ENCODE measurements at places on chromosomes 6 and 20.
A peak's percentile ranks its signal among the peaks of the same experiment; 100 is the strongest.

DNA sequence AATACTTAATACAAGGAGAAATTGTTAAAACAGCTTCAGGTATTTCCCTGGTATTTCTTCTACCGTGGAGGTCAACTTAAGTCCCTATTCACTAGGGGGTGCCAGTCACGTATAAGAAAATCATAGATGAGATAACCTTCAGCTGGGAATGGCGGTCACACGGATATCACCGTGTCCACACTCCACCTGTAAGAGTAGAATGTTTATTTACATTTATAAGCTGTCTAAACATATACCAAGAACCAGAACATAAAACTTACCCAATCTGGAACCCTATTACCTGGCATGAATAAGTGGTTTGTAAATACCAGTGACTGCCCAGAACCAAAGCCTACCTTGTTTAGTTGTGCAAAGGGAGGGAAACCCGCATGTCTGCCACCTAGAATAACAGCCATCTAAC lies 1.9 kb upstream of the ELOVL4 start:
- no peak overlapping the region for H3K27ac ChIP-seq
- peaks cover 13% of the 10 kb centered on the region for H3K4me1 ChIP-seq
- H3K4me3 ChIP-seq = no peak overlapping the region

GRCh38 chr6:80341330-80341729 lies 234.9 kb downstream of the BCKDHB start:
- no peaks in the 10 kb centered on the region for H3K27me3 ChIP-seq
- DNase-seq = no peak
- H3K27ac ChIP-seq = no peak overlapping the region
- H3K36me3 ChIP-seq = no peaks in the 10 kb centered on the region
- no peaks in the 10 kb centered on the region for H3K4me1 ChIP-seq

- DNase-seq = no peak
- H3K4me1 ChIP-seq = no peaks in the 10 kb centered on the region
- peaks cover 3% of the 10 kb centered on the region for H3K36me3 ChIP-seq
- no peak overlapping the region for H3K27ac ChIP-seq
- no peak overlapping the region for H3K4me3 ChIP-seq
These were observed 160.1 kb upstream of the BEND3 start for GRCh38 chr6:107275330-107275865.

DNA sequence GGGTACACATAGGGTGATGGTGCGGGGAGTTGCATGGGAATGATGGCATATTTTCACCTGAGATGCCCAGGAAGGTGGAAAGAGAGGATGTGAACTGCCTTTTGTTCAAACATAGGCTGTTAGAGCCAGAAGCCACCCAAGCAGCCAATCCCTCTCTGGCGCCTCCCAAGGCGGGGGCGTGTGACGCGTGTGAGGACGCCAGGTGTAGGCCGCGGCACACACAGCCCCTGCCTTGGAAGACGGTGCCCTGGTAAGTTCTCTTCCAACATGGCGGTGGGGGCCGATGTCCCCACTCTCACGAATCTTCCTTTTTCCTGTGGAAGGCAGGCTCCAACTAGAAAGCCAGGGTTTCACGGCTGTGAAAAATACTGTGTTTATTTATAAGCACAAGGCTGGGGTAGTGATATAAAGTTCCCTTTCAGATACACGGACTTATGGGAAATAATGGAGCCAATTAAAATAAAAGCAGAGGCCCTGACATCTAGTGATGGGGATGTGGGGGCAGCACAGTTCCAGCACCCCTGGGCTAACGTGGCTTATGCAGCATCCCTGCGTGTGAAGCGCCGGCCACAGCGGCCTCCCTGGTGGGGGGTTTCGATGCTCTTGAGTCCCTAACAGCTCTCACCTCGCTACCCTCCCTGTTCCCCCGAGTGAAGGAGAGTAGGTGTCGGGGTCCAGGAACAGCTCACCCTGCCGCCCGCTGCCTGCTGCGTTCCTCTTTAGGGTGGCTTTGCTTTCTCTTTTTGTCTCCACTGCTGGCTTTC lies 28.3 kb downstream of the CDH4 start:
- H3K4me3 ChIP-seq = no peak overlapping the region
- no peak for DNase-seq
- no peaks in the 10 kb centered on the region for H3K27me3 ChIP-seq
- H3K4me1 ChIP-seq = no peaks in the 10 kb centered on the region
- H3K36me3 ChIP-seq = no peaks in the 10 kb centered on the region
- H3K27ac ChIP-seq = no peak overlapping the region

GRCh38 chr6:76633259-76633658 lies 560.8 kb upstream of the IMPG1 start:
- H3K4me1 ChIP-seq = no peaks in the 10 kb centered on the region
- no peak for DNase-seq

DNA sequence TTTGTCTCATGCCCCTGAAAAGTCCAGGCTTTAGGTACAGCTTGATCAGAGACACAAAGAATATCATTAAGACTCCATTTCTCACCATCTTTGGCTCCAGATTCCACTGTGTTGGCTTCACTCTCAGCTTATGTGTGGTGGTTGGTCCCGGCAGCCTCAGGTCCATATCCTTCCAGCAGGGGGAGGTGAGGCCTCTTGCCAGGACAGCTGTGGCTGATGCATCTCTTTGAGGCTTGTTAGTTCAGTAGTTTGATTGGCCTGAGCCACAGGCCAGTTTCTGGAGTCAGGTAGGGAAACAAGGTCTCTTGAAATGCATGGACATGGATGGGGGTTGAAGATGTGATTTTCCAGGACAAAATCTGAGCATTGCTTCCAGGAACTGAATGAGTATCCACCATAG lies 62.4 kb downstream of the JAG1 start:
- no peaks in the 10 kb centered on the region for H3K4me1 ChIP-seq
- H3K27me3 ChIP-seq = no peaks in the 10 kb centered on the region
- peaks cover 4% of the 10 kb centered on the region for H3K36me3 ChIP-seq
- no peak overlapping the region for H3K4me3 ChIP-seq
- no peak for DNase-seq
- no peak overlapping the region for H3K27ac ChIP-seq

DNA sequence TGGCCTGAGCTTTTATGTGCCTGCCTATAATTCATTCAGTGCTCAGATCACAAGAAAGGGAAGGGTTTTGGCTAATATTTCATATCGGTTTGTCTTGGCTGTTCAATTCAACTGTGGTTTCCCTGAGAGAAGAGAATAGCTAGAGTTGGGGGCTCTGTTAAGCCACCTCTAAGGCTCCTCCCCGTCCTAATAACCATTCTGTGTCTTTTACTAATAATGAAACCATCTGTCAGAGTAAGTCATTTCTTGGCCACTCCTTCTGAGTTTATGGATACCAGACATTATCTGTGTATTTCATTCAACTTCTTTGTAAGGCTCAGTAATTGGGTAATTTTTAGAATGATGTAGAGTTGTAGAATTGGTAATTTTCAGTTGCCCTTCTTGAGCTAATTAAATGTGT lies 5.2 kb downstream of the STX11 start:
- peaks cover 56% of the 10 kb centered on the region for H3K4me1 ChIP-seq
- no peak overlapping the region for H3K4me3 ChIP-seq
- H3K36me3 ChIP-seq = no peaks in the 10 kb centered on the region
- H3K27me3 ChIP-seq = no peaks in the 10 kb centered on the region
- peak overlapping the region; percentile 77 for H3K27ac ChIP-seq

GRCh38 chr6:116459927-116460326 lies 1.2 kb upstream of the CALHM6 start:
- H3K27ac ChIP-seq = no peak overlapping the region
- no peaks in the 10 kb centered on the region for H3K36me3 ChIP-seq
- H3K4me1 ChIP-seq = peaks cover 20% of the 10 kb centered on the region

DNA sequence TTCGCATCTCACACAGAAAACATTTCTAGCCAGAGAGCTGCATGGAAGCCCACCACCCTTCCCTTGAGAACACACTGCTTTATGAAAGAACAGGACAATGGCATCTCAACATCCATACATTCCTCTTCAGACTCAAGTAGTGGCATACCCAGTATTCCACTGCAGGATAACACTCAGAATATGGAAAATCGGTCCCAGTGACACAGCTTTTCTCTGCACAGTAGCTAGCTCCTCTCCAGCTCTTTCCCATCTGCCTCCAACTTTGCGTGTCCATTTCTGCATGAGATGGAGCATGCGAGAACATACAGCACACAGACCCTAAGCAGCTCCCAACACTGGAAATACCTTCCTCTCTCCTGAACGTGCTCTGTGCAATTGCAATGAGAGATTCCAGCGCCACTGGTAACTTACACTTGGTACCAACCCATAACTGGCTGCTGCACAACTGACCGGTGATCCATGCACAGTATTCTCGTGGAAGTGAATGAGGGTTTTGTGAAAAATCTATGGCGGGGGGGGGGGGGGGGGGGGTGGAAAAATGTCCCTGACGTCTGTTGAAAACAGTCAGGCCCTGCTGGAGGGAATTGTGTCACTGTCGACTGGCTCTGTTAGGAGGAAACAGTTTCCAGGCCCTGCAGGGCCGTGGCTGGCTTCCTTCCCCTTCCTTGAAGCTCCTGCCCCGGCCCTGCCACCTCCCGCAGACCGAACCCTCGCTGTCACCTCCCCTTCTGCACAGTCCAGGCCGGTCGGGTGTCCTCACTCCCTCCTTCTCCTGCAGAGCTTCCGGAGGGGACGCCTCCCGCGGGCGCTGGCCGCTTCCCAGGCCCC lies 265.9 kb upstream of the QKI start:
- no peak overlapping the region for H3K27ac ChIP-seq
- H3K36me3 ChIP-seq = no peaks in the 10 kb centered on the region
- no peak overlapping the region for H3K4me3 ChIP-seq
- DNase-seq = no peak
- H3K4me1 ChIP-seq = no peaks in the 10 kb centered on the region

DNA sequence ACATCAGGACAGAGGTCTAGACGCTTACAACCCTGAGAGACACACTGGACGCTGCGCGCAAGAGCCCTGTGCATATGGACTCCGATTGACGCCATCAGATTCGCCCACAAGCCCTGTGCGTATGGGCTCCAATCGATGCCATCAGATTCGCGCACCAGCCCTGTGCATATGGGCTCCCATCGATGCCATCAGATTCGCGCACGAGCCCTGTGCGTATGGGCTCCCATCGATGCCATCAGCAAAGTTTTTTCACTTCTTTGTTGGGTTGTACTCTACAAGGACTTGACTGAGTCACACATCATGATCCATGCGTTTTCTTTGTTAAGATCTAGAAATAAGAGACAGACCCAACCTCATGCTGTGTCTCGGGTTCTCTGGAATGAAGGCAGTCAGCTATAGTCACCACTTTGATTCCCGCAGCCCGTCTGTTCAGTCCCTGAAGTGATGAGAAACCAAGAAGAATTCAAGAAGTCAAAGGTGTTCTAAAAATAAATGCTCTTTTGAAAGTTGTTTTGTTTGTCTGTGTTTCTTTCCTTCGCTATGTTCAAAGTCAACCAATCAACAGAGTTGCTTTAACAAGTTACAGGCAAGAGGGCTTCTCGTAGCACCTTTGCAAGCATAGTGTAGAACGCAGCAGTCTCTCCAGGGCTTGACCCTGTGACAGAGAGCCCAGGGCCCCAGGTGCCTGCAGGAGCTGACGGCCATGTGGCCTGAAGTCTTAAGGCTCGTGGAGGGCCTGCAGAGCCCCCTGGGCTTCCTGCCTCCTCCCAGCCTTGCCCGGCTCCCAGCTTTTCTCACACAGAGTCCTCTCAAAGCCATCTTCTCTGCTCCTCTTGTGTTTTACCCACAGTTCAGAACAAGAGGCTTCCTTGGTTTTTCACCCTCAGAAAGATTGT lies 7.9 kb downstream of the RPS6KA2 start:
- peak overlapping the region; percentile 87 for H3K27ac ChIP-seq
- peaks cover 2% of the 10 kb centered on the region for H3K36me3 ChIP-seq
- no peak for DNase-seq
- no peaks in the 10 kb centered on the region for H3K27me3 ChIP-seq
- H3K4me1 ChIP-seq = peaks cover 89% of the 10 kb centered on the region

GRCh38 chr6:56963793-56964192 lies 8.9 kb downstream of the BEND6 start:
- DNase-seq = no peak
- no peaks in the 10 kb centered on the region for H3K36me3 ChIP-seq
- H3K4me1 ChIP-seq = no peaks in the 10 kb centered on the region
- H3K4me3 ChIP-seq = no peak overlapping the region
- no peak overlapping the region for H3K27ac ChIP-seq
